Activated CD8-positive, alpha-beta T cell treated with anti-CD3 and anti-CD28 coated beads, Interleukin-2, amount 10 ng/mL, durations not matched to agents 7 days and 5 days (primary cell): ENCODE measurements at places on chromosomes 5 and 9. TPM values are rescaled to one million over a fixed set of nuclear protein-coding genes. Genes with fewer than 3 reads are reported as not detected.

The RNF183 gene
- total RNA-seq: not detected

The TMEM245 gene
- 27.4 TPM for total RNA-seq

The TMC1 gene
- not detected for total RNA-seq

The TUSC1 gene
- 0.21 TPM for total RNA-seq

The SUSD3 gene
- 59.6 TPM for total RNA-seq

The FOXD4L3 gene
- 0.13 TPM for total RNA-seq

The C9 gene
- total RNA-seq: not detected

GRCh38 chr9:89177944-89178829 is at the start of gene SHC3:
Gene SHC3 (minus strand): TSS chr9:89178818. CDS start chr9:89178460, 358 bp downstream.
- peaks cover 62% of the 10 kb centered on the region for H3K27me3 ChIP-seq
- H3K4me1 ChIP-seq: peaks cover 13% of the 10 kb centered on the region
- H3K27ac ChIP-seq: no peak within 1 kb of the TSS
- DNase-seq: no peak
- H3K4me3 ChIP-seq: no peak within 1 kb of the TSS
- H3K36me3 ChIP-seq: no peaks in the 10 kb centered on the region

DNA sequence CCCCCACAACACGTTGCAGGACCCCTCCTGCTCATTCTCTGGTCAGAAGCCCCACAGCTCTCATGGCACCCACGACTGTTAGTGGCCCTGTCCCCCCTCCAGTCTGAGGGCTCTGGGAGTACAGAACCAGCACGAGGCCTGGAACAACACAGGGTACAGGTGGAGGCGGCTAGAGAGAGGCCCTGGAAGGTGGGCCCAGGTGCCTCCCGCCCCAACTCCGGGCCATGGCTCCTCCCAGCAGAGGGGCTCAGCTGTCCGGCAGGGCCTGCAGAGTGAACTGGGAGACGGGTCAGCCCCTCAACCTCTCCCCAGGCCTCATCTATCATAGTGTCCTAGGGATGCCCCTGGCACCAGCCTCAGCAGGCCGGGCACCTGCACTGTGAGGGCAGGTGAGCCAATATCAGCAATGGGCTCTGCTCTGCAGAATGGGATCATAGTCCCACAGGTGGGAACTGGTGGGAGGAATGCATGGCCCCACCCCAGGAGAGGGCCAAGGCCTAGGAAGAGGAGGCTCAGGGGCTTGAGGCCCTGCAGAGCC is 58.6 kb downstream of the BARX1 start:
- H3K4me1 ChIP-seq: peaks cover 12% of the 10 kb centered on the region
- no peak overlapping the region for H3K27ac ChIP-seq
- no peak overlapping the region for H3K4me3 ChIP-seq
- H3K27me3 ChIP-seq: no peaks in the 10 kb centered on the region
- no peak for DNase-seq

DNA sequence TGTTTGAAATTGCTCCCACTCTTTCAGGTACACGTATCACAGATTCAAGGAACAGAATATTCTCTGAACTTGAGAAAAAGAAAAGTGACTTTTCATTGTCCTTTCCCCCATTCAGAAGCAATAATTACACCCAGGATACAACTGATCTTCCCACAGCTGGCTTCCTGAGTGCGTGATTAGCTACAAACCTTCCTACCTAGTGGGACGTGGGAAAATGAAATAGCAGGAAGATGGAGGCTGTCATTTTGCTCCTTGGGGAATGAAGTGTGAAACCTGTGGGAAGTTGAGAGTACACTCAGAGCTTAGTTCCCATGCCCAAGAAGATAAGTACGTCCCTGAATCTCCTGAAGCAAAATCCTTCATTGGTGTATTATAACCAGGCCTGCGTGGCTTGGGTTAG is 2.6 kb downstream of the TAS2R1 start:
- DNase-seq: no peak
- H3K27ac ChIP-seq: no peak overlapping the region
- H3K36me3 ChIP-seq: no peaks in the 10 kb centered on the region
- H3K4me3 ChIP-seq: no peak overlapping the region
- no peaks in the 10 kb centered on the region for H3K4me1 ChIP-seq

DNA sequence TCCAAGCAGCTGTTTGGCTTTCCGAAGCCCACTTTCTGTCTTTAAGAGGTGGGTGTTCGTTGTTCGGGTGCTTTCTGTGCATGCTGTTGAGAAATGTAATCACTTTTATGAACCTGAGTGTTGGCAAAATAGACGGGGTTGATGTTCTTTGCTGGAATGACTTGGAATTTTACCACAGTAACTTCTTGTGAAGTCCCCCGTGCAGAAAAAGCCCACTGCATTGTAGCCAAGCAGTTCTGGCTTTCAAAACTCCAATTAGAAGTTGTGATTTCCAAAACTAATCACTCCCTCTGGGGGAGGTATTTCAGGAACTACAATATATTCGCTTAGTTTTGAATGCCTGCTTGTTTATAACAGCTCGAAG is 111.1 kb downstream of the PAM start:
- H3K4me3 ChIP-seq: peak overlapping the region; percentile 60
- H3K27ac ChIP-seq: no peak overlapping the region
- no peak for DNase-seq
- peaks cover 13% of the 10 kb centered on the region for H3K36me3 ChIP-seq
- peaks cover 16% of the 10 kb centered on the region for H3K27me3 ChIP-seq

GRCh38 chr5:1220351-1220750 is 4.8 kb upstream of the SLC6A18 start:
- peaks cover 8% of the 10 kb centered on the region for H3K27me3 ChIP-seq
- H3K4me3 ChIP-seq: no peak overlapping the region
- no peak for DNase-seq
- peaks cover 2% of the 10 kb centered on the region for H3K4me1 ChIP-seq
- H3K36me3 ChIP-seq: no peaks in the 10 kb centered on the region
- no peak overlapping the region for H3K27ac ChIP-seq

- H3K4me1 ChIP-seq: no peaks in the 10 kb centered on the region
- H3K27ac ChIP-seq: no peak overlapping the region
These were observed 197.0 kb downstream of the ARHGEF28 start for GRCh38 chr5:73822989-73823339.

DNA sequence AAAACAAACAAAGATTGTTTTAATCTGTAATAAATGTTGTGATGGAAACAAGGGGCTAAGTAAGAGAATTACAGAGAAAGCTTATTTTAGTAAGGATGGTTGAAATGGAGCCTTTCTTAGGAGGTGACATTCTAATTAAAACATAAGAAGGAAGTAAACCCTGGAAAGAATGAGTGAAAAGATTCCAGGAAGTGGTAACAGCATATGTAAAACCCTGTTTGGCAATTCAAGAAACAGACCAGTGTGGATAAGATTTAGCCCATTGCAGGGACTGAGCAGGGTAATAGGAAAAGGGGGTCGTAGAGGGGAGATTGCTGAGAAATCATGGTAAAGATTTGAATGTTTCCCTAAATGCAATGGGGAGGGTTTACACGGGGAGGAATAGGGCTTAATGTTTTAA is 21.6 kb upstream of the PIP5K1B start:
- no peak overlapping the region for H3K4me3 ChIP-seq
- DNase-seq: no peak
- no peak overlapping the region for H3K27ac ChIP-seq
- no peaks in the 10 kb centered on the region for H3K4me1 ChIP-seq
- H3K27me3 ChIP-seq: peaks cover 4% of the 10 kb centered on the region

DNA sequence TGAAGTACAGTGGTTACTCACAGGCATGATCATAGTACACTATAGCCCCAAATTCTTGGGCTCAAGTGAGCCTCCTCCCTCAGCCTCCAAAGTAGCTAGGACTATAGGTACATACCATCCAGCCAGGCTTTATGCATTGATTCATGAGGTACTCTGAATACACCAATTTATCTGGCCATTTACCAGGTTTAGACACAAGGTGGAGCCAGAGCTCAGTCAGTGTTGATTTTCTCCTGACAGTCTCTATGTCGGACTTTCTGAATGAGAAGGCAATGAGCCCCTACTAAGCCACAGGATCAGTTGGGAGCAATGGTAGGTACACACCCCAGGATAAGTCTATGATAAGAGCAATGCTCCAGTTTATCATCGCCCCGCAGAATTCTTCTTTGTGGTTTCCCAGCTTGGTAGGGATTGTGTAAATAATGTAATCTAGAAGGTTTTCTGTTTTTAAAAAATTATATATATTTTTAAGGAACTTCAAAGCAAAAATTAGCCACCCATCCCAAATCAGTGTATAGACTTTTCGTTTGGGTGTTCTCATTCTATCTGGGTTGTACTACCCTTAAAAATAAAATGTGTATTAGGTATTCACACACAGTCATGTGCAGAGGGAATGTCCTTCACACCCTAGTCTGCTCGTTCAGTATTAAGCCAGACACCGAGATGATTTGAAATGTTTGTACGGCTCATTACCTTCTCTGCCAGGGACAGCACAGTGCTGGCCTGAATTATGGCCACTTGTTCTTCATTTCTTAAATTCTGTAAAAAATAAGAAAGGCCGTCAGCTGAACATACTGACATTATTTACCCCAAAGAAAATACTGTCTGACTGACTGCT is 118.4 kb upstream of the DPYSL3 start:
- no peaks in the 10 kb centered on the region for H3K36me3 ChIP-seq
- no peak overlapping the region for H3K27ac ChIP-seq
- DNase-seq: peak; percentile 77
- no peaks in the 10 kb centered on the region for H3K4me1 ChIP-seq

GRCh38 chr5:116559239-116559638 is 15.4 kb downstream of the SEMA6A start:
- H3K27me3 ChIP-seq: no peaks in the 10 kb centered on the region
- H3K36me3 ChIP-seq: no peaks in the 10 kb centered on the region
- H3K4me1 ChIP-seq: no peaks in the 10 kb centered on the region
- no peak overlapping the region for H3K27ac ChIP-seq

DNA sequence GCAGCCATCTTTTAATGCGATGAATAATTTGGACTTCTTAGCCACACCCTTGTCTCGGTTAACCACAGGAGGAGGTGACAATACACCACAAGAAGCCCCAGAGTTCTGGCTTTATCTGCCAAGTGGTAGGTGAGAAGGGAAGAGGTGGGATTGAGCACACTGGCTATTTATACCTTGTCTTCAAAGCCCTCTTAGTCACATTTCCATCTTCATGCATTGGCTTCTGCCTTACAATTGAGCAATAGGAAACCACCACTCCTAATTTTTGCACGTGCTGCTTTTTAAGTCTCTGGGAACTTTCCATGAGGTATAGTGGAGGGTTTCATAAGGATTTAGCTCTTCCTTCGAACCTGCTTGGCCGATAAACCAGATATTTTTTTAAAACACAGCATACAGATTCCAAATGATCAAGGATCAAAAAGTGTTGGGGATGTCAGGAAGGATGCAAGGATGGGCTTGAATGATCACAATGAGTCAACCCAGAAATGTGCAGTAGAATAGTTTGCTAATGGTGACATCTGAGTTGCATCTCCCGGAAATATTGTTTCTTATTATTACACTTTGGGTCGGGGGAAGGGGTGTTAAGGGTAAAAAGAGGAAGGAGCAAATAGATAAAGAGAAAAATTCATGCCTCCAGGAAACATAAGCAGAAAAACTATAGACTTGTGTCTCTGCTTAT is 25.5 kb downstream of the PLAC8L1 start:
- peak; percentile 40 for DNase-seq
- H3K27ac ChIP-seq: no peak overlapping the region
- H3K4me1 ChIP-seq: peaks cover 11% of the 10 kb centered on the region
- H3K27me3 ChIP-seq: peaks cover 31% of the 10 kb centered on the region

DNA sequence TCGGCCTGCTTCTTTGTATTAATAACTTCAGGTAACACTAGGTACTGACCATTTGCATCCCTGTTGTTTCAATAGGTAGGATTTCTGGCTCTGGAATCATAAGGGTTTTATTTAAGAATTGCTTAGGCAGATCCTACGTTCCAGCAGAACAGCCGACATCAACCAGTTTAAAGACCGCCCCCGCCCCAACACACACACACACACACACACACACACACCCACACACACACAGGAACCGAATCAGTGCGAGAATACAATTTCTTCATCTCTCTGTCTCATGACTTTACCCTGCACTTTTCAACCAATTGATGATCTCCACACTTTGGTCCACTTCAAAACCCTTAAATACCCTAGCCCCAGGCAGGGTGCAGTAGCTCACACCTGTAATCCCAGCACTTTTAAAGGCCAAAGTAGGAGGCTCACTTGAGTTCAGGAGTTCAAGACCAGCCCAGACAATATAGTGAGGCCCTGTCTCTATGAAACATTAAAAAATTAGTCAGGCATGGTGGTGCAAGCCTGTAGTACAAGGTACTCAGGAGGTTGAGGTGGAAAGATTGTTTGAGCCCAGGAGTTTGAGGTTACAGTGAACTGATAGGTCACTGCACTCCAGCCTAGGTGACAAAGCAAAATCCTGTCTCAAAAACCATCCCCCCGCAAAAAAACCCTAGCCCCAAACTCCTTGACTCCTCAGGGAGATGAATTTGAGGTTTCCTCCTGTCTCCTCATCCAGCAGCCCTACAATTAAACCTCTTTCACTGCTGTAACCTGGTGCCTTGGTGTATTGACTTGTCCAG is 2.7 kb upstream of the MTMR12 start:
- H3K4me3 ChIP-seq: no peak overlapping the region
- H3K27ac ChIP-seq: no peak overlapping the region
- H3K4me1 ChIP-seq: peaks cover 14% of the 10 kb centered on the region
- H3K27me3 ChIP-seq: no peaks in the 10 kb centered on the region

DNA sequence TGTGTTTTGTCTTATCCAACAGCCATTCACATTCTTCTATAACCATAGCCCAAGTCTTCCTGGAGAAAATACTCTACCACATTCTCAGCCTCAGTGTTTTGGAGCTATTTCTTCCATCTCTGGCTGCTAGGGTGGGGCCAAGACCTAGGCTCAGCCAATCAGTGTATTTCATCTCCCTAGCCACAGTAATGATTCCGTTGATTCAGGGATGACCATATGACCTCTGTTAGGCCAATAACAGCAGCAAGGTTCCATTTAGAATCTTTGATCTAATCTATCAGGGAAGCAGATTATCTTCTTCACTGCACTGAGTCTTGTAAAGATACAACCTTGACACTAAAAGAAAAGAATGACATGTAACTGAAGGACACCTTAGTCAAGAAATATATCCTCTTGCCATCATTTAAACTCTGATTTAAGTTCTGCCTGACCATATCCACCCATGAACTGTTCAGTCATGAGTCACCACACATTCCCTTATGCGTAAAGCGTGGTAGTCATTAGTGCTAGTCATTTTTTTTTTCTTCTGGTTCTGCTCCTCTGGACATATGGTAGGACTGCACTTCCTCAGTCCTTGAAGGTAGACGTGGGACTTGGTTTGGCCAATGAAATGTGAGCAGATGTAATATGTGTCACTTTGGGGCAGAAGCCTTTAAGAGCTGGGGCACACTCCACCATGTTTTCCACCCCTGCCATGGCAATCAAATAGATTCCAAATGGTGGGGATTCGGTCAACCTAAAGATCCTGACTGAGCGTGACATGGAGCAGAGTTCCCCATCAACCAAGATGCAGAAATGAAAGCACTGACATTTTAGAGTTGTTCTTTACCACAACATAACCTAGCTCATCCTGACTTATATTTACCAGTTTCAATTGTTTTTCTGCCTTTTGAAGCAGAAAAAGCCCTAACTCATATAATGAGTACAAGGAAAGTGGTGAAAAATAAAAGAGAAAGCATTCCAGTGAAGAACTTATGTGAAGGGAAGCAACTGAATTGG is 12.7 kb upstream of the PRELID2 start:
- no peak for DNase-seq
- H3K27ac ChIP-seq: no peak overlapping the region
- H3K4me1 ChIP-seq: no peaks in the 10 kb centered on the region
- no peak overlapping the region for H3K4me3 ChIP-seq
